ENCODE measurements at places on chromosomes 1 and 21.

- no peak for DNase-seq
Observed at GRCh38 chr21:34887105-34887442, 162.0 kb downstream of the RUNX1 start.

- no peak for DNase-seq
Observed at GRCh38 chr1:212430955-212431394, 1.7 kb upstream of the NENF start.

DNA sequence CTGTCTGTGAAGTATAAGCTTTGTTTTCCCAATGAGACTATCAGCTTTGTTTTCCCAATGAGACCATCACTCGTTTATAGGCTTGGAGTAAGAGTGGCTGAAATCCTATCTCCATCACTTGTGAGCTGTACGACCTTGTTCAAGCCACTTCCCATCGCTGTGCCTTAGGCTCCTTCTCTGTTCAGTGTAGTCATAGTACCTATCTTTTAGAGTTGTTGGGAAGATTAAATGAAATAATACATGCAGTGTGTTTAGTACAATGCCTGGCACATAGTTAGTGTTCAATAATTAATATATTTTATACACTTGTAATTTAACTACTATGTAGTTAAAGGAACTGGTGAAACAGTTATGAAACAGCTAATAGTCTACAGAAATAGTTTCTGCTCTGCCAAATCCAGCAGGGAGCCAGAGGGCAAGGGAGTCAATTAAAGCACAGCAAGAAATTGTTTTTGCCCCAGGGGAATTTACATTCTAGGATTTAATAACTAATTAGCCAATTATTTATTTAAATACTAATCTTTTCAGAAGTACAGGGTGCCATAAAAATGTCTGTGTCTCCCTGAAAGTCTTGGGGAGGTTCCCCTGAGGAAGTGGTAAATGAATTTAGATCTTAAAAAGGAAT lies 139.3 kb upstream of the HMCN1 start:
- DNase-seq, result peak; percentile 3

GRCh38 chr1:84763912-84764680 lies 73.8 kb upstream of the SSX2IP start:
- DNase-seq, result peak; percentile 61

DNA sequence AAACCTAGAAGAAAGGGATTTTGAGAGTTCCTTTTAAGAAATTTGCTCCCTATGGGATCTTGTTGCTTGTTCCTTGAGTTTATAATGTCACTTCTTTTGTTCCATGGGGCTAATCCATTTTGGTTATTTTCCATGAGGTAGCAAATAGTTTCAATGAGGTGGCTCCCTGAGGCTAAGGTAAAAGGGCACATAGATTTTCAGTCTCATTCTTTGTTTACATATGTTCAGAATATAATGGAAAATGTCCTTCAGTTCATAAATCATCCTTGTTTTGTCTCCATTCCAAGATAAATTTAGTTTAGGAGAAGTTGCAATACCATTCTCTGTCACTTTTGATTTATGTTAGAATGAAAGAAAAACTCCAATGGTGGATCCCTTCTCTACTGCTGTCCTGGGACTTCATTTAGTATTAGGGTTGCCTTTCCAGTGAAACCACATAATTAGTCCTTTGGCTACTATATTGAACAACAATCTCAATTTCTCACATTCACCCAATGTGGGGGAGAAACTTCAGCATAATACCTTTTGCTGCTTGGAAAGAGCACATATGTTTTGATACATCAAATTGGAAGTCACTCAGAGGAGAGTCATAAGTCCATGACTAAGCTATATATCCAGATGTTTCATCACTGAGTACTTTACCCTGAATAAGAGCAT lies 80.9 kb upstream of the ADAMTS5 start:
- no peak for DNase-seq

GRCh38 chr1:183244466-183244865 lies 58.4 kb downstream of the LAMC2 start:
- no peak for DNase-seq

DNA sequence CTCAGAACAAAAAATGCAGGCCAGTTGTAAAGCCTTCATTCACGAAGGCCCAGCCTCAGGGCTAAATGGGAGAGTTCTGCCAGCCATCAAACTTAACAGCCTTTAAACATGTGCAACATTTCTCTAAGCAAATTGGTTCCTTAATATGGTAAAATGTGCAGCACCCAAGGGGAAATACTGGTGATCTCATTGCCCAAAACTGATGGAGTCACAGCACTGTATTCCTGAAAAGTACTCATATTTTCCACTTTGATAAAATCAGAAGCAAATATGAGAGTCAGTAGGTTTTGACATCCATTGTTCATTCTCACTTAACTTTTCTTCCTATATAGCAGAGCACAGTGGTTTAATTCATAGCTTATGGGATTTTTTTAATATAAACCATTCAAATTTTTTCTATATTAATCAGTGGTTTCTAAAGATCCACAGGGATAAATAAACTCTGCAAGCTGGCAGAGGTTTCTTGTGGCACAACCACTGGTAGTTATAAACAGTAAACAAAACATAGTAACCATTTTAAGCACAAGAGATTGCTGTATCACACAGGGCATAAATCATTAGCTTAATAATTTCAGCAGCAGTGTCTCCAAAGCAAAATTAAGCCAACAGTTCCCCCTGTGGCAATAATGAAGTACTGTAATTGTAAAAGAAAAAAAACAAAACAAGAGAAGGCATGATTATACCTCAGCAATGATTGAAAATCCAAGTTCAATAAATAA lies 106.9 kb upstream of the LYPLAL1 start:
- DNase-seq, result peak; percentile 2

GRCh38 chr1:54842206-54842915 lies 41.2 kb upstream of the TTC22 start:
- DNase-seq, result no peak

- DNase-seq, result no peak
Observed at GRCh38 chr21:22804151-22804550, 1805.9 kb downstream of the NCAM2 start.

DNA sequence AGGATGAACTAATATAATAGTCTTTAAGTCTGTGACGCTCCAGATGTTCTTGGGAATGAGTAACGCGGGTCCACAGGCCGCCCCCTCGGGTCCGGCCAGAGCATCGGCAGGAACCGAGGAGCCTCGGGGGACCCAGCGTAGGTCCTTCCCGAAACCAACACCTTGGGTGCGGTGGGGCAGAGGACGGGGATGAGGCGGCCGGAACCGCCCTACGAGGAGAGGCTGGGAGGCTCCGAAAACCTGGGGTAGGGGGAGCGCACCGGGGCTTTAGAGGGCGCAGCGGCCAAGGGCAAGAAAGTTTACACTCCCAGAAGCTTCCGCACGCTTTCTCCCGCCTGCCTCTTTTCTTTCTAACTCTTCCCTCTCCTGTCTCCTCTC lies 7.1 kb downstream of the DMRTA2 start:
- no peak for DNase-seq

- no peak for DNase-seq
Observed at GRCh38 chr1:217911908-217912307, 280.8 kb downstream of the SPATA17 start.

DNA sequence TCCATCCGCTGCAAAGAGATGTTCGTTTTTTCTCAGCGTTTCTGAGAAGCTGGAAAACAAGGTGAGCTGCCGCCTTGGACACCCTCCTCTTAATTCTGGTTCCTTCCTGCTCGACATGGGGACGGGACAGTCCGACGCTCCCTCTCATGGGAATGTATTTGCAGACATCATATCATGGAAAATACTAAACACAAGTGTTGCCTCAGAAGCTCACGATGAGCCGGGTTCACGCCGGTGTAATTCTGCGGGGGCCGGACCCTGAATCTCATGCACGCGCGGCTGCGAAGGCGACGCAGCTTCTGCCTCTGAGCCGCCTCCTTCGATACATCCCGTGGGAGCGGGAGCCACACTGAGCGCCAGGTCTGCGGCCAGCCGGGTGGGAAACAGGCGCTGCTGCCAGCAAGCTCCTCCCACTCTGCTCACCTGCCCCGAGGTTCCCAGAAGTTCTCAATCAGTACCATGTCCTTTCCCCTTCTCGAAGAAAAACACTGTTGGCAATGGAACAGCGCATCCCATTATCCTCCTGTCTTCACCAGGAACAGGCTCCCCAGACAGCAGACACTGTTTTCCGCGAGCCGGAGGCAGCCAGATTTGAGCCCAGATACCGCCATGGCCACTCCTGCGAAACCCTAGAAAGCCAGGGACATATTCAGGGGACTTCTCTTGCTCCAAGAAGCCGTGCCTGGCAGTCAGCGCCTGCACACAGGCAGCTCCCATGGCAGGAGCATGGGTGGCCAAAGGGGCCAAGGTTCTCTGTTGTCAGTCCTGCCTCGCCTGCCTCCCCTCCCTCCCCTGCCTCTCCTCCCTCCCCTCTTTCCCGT lies 98.0 kb downstream of the WDR4 start:
- DNase-seq, result peak; percentile 63

DNA sequence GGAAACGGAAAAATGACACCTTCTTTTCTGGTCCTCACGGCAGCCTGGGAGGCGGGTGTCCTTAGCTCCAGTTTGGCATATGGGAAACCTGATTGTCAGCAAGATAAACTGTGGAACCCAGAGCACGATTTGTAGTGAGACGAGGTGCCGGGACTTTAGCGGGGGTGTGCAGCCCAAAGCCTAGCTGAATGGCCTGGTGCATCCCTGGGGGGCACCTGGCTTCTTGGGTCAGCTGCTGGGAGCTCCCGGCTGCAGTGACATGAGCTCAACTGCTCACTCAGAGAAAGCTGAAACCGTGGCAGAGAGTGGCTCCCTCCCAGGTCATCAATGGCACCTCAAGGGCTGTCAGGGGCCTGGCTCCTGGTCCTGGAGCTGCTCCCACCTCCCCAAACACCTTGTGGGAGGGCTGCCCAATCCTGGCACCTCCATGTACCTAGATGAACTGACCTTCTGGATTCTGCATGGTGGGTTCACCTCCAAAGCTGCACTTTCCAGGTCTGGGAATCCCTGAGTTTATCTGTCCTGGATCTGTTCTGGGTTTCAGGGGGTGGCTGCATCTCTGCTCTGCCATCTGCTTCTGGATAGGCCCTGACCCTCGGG lies 260.5 kb downstream of the MATN1 start:
- DNase-seq, result no peak

DNA sequence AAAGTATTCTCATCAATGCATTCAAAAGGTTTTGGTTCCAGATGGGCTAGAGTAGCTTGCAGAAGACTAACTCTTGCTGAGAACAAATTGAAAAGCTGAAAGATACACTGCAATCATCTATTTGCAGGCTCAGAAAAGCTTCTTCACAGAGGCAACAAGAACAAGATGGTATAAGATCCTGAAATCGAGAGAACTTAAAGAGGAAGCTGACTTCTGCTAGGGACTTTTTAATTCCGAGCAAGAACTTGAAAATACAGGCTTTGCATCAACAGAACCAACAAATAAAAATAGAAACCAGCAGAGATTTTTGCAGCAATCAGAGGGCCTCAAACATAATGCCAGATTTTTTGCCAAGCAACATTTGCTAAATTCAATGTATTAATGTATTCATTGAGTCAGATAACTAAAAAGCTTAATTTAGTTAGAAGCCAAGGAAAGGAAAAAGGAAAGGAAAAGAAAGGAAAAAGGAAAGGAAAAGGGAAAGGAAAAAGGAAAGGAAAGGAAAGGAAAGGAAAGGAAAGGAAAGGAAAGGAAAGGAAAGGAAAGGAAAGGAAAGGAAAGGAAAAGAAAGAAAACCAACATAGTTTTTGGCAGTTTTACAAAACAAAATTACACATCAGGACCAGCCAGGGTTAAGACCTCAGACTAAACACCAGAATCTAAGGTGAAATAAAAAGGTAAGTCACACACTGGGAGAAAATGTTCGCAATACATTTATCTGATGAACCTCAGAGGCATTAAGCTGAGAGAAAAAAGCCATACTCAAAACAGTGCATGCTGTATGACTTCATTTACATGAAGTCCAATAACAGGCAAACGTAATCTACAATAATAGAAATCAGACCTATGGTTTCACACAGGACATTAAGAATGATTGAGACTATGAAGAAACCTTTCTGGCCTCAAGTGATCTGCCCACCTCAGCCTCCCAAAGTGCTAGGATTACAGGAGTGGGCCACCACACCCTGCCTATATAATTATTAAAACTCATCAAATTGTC lies 42.6 kb downstream of the FAF1 start:
- DNase-seq, result no peak

DNA sequence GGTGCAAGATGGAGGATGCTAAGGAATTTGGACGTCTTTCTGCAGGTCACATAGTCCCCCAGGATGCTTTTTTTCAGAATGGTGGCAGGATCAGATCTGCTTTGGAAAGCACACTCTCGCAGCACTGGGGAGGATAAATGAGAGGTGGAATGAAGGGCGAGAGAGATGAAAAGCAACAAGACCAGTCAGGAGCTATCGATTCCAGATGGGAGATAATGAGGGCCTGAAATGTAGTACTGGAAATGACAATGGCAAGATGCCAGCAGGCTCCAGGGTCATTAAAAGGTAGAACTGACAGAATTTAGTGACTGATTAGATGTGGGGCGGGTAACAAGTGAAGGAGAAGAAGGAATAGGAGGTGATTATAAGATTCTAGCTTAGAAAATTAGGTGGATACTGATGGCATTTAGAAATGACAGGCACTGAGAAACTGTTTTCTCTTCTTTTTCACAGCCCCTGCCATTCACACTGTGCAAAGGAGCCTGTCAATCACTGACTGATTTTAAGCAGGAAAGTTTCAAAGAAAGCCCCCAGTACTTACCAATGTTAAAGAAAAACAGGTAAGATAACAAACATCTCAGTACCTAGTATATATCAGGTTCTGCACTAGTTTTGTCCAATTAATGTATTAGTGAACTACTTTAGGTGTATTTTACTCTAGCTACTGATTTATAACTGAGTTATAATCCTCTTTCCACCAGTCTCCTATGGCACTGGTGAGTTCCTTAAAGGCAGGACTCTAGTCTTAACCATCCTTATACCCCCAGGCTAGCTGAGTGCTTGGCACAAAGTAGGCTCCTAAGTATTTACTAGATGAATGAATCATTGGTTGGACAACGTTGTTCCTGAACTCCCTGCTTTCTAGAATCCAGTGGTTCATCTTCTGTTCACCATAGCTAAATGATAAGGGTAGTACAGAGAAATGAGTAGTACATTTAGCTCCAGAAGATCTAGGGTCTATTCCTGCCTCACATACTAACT lies 9.2 kb downstream of the PIGM start:
- no peak for DNase-seq

- DNase-seq, result no peak
Observed at GRCh38 chr1:59804301-59804700, 10.4 kb upstream of the HOOK1 start.

Data from G401 (cell line).